ENCODE measurements at places on chromosomes 2 and 18.

GRCh38 chr18:67771271-67771670 is 254.8 kb upstream of the DSEL start:
- no peak overlapping the region for H3K27ac ChIP-seq
- H3K27me3 ChIP-seq, result no peaks in the 10 kb centered on the region
- H3K4me3 ChIP-seq, result no peak overlapping the region
- no peaks in the 10 kb centered on the region for H3K4me1 ChIP-seq

GRCh38 chr2:174664084-174664759 is 66.6 kb upstream of the WIPF1 start:
- no peaks in the 10 kb centered on the region for H3K4me1 ChIP-seq
- no peaks in the 10 kb centered on the region for H3K36me3 ChIP-seq
- no peak for DNase-seq
- H3K4me3 ChIP-seq, result no peak overlapping the region

DNA sequence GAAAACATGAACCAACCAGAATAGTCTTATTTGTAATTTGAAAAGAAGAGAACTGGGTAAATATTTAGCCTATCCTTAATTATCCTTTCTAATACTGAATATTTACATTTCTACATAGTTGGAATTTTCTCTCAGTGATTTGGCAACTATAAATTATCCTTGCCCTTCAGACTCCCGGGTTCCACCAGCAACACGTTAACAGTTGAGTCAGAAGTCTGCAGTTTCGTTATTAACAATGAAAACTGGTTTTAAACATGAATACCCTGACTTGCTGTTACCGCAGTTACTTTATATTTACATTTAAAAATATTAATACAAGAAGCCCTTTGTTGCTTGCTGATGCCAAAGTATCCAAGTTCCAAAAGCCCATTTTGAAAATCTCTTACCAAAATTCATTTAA is 673.0 kb downstream of the ARHGAP15 start:
- H3K27ac ChIP-seq, result no peak overlapping the region
- H3K36me3 ChIP-seq, result no peaks in the 10 kb centered on the region
- H3K4me1 ChIP-seq, result no peaks in the 10 kb centered on the region
- H3K27me3 ChIP-seq, result no peaks in the 10 kb centered on the region
- no peak for DNase-seq
- H3K4me3 ChIP-seq, result no peak overlapping the region

- no peak for DNase-seq
- no peaks in the 10 kb centered on the region for H3K27me3 ChIP-seq
- H3K4me1 ChIP-seq, result no peaks in the 10 kb centered on the region
- H3K4me3 ChIP-seq, result no peak overlapping the region
- H3K27ac ChIP-seq, result no peak overlapping the region
- no peaks in the 10 kb centered on the region for H3K36me3 ChIP-seq
These were observed 384.8 kb upstream of the PKDCC start for GRCh38 chr2:41663056-41663455.

- H3K27me3 ChIP-seq, result no peaks in the 10 kb centered on the region
- H3K36me3 ChIP-seq, result no peaks in the 10 kb centered on the region
- no peak overlapping the region for H3K4me3 ChIP-seq
- no peaks in the 10 kb centered on the region for H3K4me1 ChIP-seq
These were observed 136.5 kb upstream of the RND3 start for GRCh38 chr2:150624001-150624401.

DNA sequence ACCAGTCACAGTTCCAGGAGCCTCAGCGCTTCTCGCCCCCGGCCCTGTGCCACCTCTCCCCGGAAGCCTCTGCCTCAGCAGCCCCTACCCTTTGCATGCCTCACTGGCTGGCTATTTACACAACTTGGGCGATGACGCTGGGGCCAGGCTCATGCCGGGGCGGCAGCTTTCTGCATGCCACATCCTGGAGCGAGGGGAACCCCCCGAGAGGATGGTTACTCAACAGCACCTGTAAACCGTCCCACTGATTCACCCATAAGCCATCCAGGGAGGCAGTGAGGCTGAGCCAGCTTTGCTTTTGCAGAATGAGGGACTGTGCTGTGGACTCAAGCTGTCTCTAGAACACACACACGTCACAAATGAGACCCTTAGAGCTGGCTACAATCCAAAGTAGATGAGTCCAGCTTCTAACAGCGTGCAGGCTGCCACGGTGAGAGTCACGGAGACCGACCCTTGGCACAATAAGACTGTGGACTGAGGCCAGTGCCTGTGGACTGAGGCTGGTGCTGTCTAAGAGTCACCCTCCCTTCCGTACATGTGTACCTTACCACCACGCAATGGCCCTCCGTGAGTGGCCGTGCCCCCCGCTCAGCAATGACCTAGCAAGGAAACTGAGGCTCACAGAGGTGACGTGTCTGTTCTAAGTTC is 45.6 kb upstream of the ODC1 start:
- no peak overlapping the region for H3K27ac ChIP-seq
- H3K4me1 ChIP-seq, result no peaks in the 10 kb centered on the region
- no peak overlapping the region for H3K4me3 ChIP-seq
- peak; percentile 53 for DNase-seq

DNA sequence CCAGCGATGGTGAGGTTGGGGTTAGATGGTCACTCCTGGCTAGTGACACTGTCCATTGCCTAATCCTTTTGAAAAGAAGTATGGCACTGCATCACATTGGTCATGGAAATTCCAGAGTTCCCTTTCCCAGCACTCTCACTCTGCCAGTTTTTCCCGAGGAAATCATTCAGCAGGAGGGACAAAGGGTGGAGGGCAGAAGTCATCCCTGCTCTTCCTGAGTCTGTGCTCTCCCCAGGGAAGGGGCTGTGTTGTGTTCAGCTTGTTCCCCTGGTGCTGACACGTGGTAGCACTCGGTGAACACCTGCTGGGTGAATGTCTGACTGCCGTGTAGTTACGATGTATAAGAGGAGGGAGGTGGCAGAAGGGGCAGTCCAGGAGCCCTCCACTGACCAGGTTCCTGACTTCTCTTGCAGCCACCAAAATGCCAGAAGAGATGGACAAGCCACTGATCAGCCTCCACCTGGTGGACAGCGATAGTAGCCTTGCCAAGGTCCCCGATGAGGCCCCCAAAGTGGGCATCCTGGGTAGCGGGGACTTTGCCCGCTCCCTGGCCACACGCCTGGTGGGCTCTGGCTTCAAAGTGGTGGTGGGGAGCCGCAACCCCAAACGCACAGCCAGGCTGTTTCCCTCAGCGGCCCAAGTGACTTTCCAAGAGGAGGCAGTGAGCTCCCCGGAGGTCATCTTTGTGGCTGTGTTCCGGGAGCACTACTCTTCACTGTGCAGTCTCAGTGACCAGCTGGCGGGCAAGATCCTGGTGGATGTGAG is 21.6 kb downstream of the STEAP3 start:
- no peaks in the 10 kb centered on the region for H3K27me3 ChIP-seq
- H3K4me3 ChIP-seq, result no peak overlapping the region
- no peak overlapping the region for H3K27ac ChIP-seq
- H3K4me1 ChIP-seq, result no peaks in the 10 kb centered on the region
- DNase-seq, result no peak

GRCh38 chr18:23745366-23745765 is 56.1 kb downstream of the LAMA3 start:
- H3K36me3 ChIP-seq, result no peaks in the 10 kb centered on the region
- no peak overlapping the region for H3K4me3 ChIP-seq
- H3K4me1 ChIP-seq, result no peaks in the 10 kb centered on the region
- no peak for DNase-seq
- no peak overlapping the region for H3K27ac ChIP-seq
- H3K27me3 ChIP-seq, result no peaks in the 10 kb centered on the region

DNA sequence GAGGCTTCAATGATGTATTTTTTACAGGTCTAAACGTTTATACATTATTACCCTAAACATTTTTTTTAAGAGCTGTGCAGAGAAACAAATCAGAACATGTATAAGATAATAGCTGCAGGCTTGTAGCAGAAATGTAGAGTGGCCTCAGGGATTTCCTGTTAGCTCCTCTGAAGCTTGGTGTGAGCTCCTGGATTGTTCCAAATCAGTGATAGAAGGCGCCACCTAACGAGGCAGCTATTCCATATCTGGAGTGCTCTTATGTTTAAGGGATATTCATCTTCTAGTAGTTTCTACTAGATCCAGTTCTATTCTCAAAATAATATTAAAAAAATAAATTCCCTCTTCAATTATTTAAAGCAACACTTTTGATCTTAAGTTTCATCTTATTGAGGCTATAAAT is 93.1 kb downstream of the LRP1B start:
- H3K27ac ChIP-seq, result no peak overlapping the region
- H3K4me1 ChIP-seq, result no peaks in the 10 kb centered on the region
- no peaks in the 10 kb centered on the region for H3K27me3 ChIP-seq
- no peak overlapping the region for H3K4me3 ChIP-seq
- H3K36me3 ChIP-seq, result no peaks in the 10 kb centered on the region
- DNase-seq, result no peak

DNA sequence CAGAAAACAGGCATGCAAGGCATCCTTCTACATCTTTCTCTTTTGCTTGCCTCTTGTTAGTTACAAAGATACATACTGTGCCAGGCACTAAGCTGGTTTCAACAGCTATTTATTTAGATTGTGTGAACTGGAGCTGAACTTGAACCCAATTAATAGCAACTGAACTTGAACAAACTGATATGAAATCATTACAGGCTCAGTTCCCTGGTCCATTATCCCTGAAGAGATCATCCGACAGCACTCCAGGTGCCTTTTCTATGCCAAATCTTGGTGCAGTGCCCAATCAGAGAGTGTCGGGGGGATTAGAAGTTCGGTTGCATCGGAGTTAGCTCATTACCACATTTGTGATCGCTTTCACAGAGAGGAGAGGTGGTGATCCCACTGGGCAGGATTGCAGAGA is 477.6 kb downstream of the PARD3B start:
- H3K4me3 ChIP-seq, result no peak overlapping the region
- no peaks in the 10 kb centered on the region for H3K27me3 ChIP-seq
- peaks cover 21% of the 10 kb centered on the region for H3K4me1 ChIP-seq

GRCh38 chr2:225534697-225535096 is 135.2 kb downstream of the NYAP2 start:
- no peak for DNase-seq
- no peaks in the 10 kb centered on the region for H3K27me3 ChIP-seq
- H3K36me3 ChIP-seq, result no peaks in the 10 kb centered on the region
- no peaks in the 10 kb centered on the region for H3K4me1 ChIP-seq
- no peak overlapping the region for H3K4me3 ChIP-seq
- H3K27ac ChIP-seq, result no peak overlapping the region

DNA sequence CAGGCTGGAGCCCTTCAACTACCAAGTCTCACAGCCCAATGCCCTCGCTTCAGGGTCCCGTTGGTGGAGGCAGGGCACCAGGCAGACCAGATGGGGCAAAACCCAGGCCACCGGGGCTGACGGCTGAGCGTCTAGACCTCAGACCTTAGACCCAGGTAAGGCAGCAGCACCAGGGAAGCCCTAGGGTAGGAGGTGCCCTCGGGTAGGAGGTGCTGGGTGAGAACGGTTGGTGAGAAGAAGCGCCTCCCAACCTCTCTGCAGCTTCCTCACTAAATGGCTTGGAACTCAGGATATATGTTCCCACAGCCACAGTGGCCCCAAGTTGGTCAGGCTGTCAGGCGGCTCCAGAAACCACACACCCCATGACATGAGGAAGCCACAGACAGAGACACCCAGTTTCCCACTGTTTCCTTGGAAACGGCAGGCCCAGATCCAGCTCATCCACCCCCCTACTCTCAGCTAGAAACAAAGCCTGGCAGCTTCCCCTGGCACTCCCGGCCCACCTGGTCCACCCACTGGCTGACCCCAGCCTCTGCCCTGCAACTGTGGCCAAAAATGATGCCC is 13.1 kb upstream of the MLPH start:
- H3K4me1 ChIP-seq, result no peaks in the 10 kb centered on the region
- H3K4me3 ChIP-seq, result no peak overlapping the region
- H3K27me3 ChIP-seq, result no peaks in the 10 kb centered on the region
- H3K27ac ChIP-seq, result peak overlapping the region; percentile 94

DNA sequence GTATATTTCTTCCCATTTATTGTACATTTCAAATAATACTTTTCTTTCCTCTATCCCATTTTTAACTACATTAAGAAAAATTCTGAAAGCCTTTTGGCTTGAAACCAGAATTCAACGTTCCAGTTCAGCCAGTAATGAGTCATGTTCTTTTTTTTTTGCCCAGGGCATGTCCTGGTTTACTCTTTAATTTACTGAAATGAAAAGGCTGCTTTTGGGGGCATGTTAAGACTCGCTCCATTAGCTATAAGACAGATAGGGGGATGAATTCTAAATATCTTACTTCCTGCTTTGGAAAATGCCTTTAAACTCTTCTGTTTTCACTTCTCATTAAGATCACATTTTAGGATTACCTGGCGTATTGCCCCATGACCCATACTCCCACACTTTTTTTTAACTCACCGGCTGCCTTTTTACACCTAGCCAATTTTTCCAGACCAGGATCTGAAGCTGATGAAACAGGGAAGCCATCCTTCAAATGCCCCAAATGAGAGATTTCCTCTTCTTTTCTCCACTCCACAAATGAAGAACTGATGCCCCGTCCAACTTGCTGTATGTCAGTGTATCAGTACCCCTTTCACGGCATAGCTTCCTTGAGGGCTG is 585 bp downstream of the ABCA12 start:
- H3K4me3 ChIP-seq, result no peak overlapping the region
- H3K36me3 ChIP-seq, result no peaks in the 10 kb centered on the region
- no peaks in the 10 kb centered on the region for H3K4me1 ChIP-seq
